ENCODE measurements at places on chromosomes 2 and 18. TPM values are rescaled to one million over a fixed set of nuclear protein-coding genes. Genes with fewer than 3 reads are reported as not detected.

LRP2 gene
- not detected for total RNA-seq

CLEC4F gene
- total RNA-seq: not detected

ACTG2 gene
- total RNA-seq: 0.18 TPM

CHRNG gene
- not detected for total RNA-seq

CAD gene
- 46.1 TPM for total RNA-seq
